ENCODE measurements at places on chromosomes 6 and 20.

DNA sequence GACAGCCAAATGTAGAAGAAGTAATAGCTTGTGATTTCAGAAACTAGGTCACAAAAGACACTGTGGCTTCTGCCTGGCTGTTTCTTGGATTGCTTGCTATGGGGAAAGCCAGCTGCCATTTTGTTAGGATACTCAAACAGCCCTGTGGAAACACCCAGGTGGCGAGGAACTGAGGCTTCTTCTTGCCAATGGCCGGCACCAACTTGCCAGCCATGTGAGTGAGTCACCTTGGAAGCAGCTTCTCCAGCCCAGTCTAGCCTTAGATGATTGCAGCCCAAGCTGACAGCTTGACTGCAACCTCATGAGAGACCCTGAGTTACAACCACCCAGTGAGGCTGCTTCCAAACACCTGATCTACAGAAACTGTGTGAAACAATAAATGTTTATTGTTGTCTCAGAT lies 11.9 kb upstream of the KIAA1755 start:
- DNase-seq: no peak

DNA sequence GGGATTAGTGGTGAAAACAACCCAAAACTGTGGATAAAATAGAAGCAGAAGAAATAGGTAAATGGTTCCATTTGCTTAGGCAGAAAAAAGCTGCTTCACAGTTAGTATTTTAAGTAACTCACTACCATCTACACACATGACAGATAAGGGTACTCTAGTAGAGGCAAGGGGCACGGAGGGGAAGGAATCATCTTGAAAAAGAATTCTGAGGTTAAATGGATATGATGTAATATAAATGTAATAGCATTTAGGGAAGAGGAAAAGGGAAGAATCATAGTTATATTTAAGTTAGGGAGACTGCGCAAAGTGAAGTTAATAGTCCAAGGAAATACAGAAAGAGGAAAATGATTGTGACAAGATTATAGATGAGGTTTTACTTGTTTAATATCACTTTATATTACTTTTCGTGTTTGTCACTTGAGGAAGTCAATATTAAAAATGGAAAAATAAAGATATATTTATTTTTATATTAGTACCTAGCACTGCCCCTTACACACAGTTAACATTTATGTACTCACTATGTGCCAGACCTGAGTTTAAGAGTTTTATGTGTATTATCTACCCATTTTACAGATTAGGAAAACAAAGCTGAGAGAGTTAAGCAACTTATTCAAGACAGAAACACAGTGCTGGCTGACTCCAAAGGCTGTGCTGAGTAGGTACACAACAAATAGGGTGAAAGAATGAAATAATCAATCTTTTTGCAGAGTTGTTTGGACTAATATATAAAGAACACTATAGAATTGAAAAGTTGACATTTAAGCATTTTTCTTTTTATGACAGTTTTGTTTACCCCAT lies 128.1 kb downstream of the REV3L start:
- DNase-seq: no peak

DNA sequence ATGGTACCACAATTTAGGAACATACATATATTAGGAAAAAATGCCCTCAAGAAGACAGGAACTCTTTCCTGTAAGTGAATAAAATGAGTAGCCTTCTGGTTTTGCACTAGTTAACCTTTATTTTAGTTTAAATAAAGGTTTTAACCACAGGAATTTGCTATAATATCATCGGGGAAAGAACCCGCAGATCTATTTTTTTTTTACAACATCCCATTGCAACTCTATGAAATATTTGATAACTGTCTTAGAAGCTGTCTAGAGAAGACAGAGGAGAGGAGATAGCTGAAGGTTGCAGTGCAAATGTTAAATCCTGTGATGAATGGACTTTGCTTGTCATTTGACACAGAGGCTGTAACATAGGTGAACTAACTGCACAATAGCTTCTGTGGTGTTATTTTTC lies 69.5 kb downstream of the TINAG start:
- DNase-seq: no peak

GRCh38 chr6:2231438-2231837 lies 14.0 kb downstream of the GMDS start:
- no peak for DNase-seq

- DNase-seq: no peak
Measured at GRCh38 chr6:7104752-7105151, 3.0 kb upstream of the RREB1 start.
